ENCODE measurements at places on chromosomes 6 and 20.

DNA sequence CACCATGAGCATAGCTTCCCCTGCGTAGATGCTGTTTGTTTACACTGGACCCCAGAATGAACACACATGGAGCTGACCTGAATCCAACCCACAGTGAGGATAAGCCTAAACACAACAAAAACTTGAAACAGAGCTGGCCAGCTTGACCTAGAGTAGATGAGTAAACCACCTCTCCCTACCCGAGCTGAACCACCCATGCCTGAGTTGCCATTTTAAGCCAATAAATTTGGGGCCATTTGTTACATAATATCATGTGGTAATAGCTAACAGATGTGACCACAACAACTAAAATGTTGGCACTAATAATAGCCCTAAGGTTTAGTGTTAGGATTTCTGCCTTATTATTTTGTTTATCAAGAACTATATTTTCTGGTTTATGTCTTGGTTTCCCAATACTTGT lies 103.2 kb upstream of the GRIK2 start:
- DNase-seq, result no peak

DNA sequence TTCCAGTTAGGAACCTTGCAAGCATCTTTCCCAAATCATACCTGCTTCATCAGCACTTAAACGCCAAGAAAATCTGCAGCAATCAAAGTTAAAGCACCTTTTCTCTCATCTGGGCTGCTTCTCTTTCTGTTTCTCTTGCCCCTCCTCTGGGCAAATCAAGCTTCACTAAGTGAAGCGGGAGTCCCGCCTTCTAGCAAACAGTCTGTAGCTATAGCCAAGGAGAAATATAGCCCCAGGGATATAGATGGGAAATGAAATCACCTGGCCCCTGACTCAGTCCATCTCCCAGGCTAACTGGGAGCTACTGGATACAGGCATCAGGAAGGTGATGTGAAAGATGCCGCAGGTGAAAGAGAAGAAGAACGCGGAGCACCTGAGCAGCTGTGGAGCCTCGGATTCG lies 481.9 kb downstream of the C6orf118 start:
- DNase-seq, result peak; percentile 13

- DNase-seq, result no peak
Measured at GRCh38 chr6:83292900-83293843, 100.0 kb downstream of the RWDD2A start.

DNA sequence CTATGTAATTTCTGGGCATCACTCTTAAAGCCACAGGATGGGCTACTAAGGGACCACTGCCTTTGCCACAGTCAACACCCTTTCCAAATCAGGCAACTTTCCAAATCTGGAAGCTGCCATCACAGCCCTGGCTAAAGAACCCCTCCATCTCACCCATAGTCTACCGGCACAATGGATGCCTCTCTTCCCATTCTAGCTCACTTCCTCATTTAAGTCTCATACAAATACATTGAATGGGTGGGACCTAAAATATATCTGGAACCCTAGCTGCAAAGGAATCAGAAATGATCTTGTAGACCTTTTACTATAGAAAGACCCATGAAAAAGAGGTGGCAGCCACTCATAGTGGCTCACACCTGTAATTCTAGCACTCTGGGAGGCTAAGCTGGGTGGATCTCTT lies 3.3 kb upstream of the TREML4 start:
- DNase-seq, result no peak

DNA sequence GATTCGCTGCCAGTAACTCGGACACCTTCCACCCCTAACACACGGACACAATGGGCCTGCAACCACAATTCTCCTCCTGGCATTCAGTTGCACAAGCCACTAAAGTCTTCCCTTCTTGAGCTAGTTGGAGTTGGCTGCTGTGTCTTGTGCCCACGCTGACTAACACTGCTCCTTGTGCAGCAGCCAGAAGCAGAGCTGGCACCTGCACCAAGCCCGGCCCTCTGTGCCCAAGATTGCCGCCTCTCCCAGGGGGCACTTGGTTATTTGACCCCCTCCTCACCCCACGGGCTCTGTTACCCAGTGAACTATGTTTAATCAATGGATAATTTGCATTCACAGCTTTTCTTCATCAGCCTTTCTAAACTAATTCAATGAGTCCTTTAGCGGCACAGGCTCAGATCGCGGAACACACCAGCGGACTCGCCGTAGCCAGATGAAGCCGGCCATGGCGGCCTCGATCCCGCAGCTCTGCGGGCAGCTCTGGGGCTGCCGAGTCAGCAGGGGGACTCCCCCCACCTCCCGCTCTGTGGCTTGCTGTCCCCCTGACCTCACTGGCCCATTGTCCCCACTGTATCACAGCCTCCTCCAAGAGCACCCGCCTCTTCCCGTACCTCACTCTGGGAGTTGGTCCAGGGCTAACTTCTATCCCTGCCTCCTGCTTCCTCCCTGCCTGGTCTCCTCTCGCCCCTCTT lies 94.8 kb upstream of the AFDN start:
- DNase-seq, result no peak

- DNase-seq, result no peak
Measured at GRCh38 chr6:108236791-108237190, 24.0 kb downstream of the SNX3 start.

- no peak for DNase-seq
Measured at GRCh38 chr6:24441599-24441904, 38.8 kb downstream of the MRS2 start.

GRCh38 chr6:121319112-121319553 lies 15.1 kb downstream of the TBC1D32 start:
- no peak for DNase-seq

- no peak for DNase-seq
Measured at GRCh38 chr6:131657630-131658111, 20.6 kb downstream of the ENPP3 start.

- DNase-seq, result peak; percentile 74
Measured at GRCh38 chr20:1734269-1734858, 76.8 kb upstream of the SIRPG start.

DNA sequence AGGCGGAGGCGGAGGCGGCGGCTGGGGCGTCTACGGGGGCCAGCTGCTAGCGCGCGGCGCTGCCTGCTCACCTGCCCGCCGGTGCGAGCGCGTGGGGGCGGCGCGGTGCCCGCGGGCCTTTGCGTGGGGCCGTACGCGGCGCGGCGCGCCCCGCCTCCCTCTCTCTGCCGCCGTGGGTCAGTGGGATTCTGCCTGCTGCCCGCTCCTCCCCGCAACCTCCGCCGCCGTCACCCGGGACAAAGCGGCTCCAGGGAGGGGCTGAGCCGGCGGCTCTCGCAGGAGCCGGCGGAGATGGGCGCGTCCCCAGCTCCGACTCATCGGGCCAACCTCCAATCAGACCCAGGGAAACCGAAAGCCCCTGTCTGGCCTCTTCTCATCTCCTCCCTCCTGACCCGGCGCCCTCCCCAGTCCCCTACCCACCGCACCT lies at the start of gene RCAN2:
TSS of gene RCAN2 (minus strand) at position 249 of the 427 bp plus-strand sequence.
- DNase-seq, result peak; percentile 41

DNA sequence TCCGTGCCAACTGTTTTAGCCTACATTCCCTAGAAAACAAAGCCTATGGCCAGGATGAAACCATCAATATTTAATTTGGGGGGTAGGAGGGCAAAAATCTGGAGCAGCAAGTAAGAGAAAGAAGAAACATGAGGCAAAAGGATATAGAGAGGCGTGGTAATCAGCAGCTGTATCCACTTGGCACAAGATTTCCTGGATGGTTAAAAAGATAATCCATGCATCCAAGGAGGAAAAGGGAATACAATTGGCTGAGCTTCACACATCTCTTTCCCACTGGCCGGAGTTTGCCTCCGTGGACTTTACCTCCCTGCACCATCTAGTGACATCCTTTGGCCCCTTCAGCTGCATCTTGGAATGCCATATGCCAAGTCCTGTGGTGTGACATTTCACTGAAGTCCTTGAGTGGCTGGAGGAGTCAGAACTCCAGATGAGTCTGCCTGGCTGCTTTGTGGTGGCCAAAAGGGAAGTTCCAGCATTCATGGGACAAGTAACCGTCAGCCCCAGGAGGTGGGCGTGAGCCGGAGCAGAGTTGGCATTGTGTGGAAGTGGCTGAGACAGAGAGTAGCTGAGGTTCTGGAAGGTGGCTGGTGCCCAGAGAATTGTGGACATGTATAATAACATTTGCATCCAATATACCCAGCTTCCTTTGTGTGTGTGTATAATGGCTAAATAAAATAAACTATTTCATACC lies 13.7 kb upstream of the TMX4 start:
- DNase-seq, result no peak

DNA sequence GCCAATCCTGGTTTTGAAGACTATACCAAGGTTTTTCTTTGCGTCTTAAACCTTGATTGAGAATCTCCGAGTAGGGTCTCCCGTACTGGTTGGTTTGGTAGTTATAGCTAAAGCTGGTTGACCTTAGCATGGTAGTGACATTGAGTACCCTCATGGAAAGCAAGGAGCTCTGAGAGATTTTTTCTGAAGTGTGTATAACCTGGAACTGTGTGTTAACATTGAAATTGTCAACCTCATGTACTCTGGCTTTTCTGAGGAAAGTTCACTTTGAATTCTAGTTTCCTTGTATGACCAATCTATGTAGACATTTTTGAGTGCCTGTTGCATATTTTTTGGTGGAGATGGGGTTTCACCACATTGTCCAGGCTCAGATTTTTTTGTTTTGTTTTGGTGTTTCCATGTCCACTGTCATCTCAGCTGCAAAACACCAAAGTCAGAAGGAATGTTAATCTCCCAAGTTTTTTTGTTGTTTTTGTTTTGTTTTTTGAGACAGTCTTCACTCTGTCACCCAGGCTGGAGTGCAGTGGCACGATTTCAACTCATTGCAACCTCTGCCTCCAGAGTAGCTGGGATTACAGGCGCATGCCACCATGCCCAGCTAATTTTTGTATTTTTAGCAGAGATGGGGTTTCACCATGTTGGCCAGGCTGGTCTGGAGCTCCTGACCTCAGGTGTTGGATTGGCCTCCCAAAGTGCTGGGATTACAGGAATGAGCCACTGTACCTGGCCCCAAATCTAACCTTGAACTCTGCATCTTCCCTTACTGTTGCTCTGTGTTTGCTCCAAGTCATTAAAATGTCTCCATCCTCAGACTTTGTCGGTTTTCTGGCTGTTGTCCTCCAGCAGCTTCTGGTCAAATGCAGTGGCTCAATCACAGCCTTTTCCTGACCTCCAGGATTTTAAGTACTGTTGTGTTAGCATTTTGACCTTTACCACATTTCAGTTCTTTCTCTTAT lies 4.3 kb downstream of the RPS12 start:
- no peak for DNase-seq

DNA sequence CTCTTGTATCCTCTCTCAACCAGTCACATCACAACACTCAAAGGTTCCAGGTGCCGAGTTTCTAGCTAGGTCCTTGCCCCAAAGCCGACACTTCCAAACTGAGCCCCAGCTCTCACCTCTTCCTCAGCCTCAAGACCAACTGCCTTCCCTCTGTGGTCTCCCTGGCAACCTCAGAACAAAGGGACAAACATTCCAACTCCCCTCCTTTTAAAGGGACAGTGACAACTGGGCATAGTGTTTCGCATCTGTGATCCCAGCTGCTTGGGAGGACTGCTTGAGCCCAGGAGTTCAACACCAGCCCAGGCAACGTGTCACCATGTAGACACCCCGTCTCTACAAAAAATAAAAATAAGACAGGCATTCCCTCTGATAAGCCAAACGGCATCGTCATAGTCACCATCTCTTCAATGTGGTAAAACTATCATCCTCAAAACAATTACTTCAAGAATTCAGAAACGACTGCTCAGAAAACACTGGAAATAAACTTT lies 11.3 kb downstream of the DIDO1 start:
- DNase-seq, result no peak

DNA sequence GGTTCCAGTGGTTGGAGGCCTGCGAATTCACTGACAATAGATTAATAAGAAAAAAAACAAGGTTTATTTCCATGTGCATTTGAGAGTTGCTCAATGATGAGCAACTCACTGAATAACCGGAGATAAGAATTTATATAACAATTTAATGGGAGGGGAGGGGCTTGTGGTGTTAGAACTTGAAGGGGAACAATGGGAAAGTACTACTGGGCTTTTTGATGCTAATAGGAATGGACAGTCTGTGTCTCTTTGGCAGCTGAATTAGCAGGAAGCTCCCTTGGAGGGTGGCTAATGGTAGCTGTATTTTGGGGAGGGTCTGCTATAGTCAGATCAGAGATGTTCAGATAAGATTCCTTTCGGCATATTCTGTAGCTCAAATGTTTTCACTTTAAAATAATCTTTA lies 62.4 kb upstream of the GMDS start:
- no peak for DNase-seq

GRCh38 chr6:42236030-42236429 lies 18.4 kb upstream of the MRPS10 start:
- no peak for DNase-seq
